ENCODE measurements at places on chromosomes 2 and 18.

DNA sequence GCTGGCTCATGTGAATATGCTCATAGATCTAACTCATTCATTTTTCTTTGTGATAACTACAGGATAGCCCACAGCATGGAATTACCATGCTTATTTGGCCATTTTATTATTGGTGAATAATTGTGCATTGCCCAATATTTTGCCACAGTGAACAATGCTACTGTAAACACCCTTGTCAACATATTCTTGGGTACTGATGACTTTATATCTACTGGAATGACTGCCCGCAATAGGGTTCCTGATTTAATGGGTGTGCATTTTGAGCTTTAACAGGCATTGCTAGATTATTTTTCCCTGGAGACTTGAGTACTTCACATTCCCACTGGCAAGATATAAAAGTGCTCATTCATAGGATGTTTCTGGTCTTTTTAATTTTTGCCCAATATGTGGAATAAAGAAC lies 42.7 kb upstream of the EVA1A start:
- no peak for DNase-seq

GRCh38 chr18:49898421-49898820 lies 85.1 kb upstream of the ACAA2 start:
- DNase-seq = no peak

GRCh38 chr2:186187854-186188253 lies 298.2 kb upstream of the ZC3H15 start:
- DNase-seq = no peak

GRCh38 chr2:65504814-65505697 lies 72.7 kb upstream of the SPRED2 start:
- no peak for DNase-seq

DNA sequence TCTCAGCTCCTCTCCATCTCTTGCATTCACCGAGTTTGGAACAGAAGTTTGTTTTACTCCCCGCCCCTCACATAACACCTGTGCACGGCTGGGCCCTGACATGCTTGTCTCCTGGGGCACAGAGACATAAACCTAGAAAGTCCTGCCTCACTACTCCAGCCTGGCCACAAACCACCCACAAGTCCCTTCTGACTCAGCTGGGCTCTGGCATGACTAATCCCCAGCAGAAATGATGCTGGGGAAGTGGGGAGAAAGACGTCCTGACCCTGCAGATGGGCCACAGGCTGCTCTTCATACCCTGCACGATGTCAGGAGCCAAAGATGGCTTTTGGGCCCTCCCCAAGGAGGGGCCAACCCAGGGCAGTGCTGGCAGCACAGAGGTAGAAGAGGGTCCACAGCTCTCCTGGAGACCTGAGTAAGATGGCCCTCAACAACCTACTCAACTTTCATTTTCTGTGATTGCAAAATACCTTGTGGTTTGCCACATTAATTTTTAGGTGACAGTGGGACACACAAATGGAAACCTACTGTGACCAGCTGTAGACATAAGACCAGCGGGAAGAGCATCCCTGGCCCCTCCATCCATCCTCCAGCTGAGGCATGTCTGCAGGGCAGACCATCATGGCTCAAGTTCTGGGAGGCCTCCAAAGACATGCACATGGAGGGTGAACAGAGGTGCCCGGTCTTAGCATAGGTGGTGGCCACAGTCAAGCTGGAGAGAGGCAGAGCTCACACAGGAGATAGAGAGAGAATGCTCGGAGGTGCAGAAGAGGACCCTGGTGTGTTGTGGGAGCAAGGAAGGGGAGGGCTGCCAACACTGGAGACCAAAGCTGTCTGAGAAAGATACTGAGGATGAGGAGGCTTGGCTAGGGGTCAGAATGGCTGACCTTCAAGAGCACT lies 40.0 kb downstream of the DNMT3A start:
- DNase-seq = no peak

- no peak for DNase-seq
Observed at GRCh38 chr2:85733121-85733960, 20.4 kb upstream of the ATOH8 start.

- DNase-seq = no peak
Observed at GRCh38 chr18:50898919-50899318, 20.0 kb downstream of the ME2 start.

DNA sequence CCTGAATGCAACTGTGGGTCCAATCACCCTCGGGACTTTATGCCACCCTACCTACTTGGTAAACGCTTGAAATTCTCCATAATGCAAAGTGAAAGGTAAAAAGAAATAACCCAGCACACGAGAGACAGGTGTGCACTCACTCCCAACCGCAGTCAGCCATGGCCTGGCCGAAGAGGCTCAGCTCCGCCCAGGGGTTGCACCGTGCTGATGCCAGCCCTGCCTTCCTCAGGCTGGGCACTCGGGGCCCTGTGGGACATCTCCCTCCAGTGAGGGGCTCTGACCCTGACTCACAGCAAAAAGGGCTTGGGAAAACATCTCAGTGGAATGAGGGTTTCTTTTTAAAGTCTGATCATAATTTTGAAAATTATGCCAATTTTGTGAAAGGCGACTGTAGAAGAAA lies 13.3 kb downstream of the SLC66A2 start:
- no peak for DNase-seq

- no peak for DNase-seq
Observed at GRCh38 chr2:240320204-240320993, 115.1 kb upstream of the GPC1 start.

- no peak for DNase-seq
Observed at GRCh38 chr2:12240206-12240605, 476.5 kb upstream of the TRIB2 start.

DNA sequence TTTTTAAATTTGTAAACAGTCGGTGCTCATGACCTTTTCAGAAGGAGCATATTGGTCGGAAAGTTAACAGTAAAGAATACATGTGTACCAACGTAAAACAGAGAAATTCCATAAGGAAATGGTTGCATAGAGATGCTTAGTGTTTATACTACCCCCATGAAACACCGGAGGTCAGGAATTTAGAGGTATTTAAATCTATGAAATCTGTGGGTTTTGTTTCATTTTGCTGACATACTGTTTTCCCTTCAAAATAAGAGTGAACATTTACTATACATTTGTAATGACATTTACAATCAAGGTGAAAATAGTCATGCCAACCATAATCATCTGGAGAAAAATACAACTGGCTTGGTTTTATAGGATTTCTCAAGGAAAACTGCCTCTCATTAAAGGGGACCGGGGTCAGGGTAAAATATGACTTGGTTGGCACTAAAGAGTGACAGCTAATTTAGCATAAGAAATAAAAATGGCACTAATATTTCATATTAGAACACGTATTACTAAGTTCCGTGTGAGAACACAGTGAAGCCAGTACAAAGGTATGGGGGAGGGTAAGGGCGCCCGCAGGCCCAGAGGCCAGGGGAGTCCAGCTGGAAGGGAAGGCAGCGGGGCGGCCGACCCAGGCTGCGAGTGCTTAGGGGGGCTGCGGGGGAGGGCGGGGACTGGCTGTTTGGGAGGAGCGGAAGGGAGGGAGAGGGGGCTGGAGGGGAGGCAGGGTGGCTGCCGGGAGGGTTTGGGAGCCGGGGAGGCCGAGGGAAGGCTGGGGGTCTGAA lies 1.1 kb upstream of the RNU4ATAC start:
- DNase-seq = no peak

- DNase-seq = no peak
Observed at GRCh38 chr2:71800106-71800809, 346.9 kb downstream of the DYSF start.

DNA sequence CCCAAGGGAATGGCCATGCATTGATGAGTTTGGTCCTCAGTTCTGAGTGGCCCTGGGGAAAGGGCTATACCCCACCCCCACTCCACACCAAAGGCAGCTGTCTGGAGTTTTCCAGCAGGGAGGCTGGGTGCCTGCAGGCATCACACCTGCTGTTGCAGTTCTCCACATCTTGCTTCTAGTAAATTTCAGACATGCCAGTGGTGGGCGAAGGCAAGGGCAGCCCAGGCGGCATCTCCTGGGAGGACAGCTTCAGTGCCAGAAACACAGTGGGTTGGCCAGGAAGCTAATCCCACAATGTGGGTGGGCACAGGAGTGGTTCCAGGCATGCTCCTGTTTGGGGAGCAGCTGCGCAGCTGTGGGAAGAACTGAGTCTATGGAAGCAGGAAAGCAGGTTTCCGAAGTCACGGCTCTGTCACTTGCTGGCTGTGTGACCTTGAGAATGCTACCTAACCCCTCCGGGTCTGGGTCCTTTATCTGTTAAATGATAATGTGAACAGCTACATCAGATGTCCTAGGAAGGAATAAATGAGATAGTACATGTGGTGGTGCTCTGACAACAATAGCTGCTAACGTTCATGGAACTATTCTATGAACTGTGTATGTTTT lies 84.6 kb upstream of the SPTBN1 start:
- DNase-seq = no peak

- DNase-seq = no peak
Observed at GRCh38 chr18:2009942-2010697, 561.2 kb downstream of the METTL4 start.

GRCh38 chr2:88074854-88075292 lies 7.2 kb downstream of the SMYD1 start:
- DNase-seq = no peak

DNA sequence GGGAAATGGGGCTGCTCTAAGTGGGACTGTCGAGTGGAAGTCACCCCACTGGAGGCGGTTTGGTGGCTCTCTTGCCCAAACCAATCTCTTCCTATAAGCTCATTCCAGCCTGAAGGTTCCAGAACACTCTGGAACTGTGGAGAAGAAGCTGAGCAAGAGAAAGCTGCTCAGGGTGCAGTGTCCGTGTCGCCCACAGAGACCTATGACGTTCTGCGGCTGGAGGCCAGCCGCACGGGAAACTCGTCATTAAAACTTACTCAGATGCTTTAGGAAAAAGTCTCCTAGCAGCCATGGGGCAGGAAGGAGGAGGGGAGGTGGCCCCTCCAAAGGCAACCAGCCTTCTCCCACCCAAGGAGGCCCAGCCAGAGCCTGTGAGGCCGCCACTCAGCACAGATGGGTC lies 41.7 kb downstream of the ADCY3 start:
- DNase-seq = no peak

DNA sequence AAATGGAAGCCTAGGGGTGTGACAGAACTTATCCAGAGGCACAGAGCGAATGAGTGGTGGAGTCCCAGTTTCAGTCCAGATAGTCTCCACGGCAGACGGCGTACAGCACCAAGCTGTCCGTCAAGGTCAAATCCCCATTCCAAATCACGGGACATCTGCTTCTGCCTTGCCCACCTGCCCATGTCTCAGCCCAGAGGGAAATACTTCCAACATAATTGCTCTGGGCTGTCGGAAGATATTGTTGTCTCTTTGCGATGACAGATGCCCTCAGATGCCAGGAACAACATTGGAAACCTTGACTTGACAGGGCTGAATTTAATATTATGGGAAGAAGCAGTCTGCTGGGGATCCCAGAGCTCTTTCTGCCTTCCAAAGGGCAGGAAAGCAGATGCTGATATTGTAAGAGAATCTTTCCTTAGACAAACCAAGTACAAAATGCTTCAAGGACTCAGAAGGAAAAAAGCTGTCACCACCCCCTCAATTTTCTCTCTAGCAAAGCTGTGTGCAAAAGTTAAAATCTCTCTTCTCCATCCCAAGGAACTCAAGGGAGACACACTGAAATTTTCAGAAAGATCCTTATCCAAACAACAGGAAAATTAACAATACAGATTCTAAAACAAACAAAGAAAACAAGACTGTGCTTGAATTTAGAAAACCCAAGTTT lies 364.0 kb downstream of the LRATD1 start:
- no peak for DNase-seq

- DNase-seq = no peak
Observed at GRCh38 chr2:207600231-207600630, 25.0 kb downstream of the METTL21A start.
